ENCODE measurements at places on chromosomes 7 and 10. TPM values are rescaled to one million over a fixed set of nuclear protein-coding genes. Genes with fewer than 3 reads are reported as not detected.

GRCh38 chr7:112497481-112497880 lies 16.7 kb downstream of the LSMEM1 start:
- DNase-seq, result no peak

The CYP26C1 gene
- total RNA-seq, result not detected

The ZMYND11 gene
- total RNA-seq, result 6.0 TPM

DNA sequence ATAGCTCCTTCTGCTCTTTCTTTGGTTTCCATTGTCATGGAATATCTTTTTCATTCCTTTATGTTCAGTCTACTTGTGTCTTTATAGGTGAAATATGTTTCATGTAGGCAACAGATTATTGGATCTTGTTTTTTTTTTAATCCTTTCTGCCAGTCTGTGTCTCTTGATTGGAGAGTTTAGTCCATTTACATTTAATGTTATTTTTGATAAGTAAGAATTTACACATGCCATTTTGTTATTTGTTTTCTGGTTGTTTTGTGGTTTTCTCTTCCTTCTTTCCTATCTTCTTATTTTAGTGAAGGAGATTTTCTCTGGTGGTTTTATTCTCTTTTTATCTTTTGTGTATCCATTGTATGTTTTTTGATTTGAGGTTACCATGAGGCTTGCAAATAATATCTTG lies 52.5 kb upstream of the TAS2R16 start:
- DNase-seq, result no peak

GRCh38 chr10:131288648-131289047 lies 22.9 kb downstream of the TCERG1L start:
- no peak for DNase-seq

DNA sequence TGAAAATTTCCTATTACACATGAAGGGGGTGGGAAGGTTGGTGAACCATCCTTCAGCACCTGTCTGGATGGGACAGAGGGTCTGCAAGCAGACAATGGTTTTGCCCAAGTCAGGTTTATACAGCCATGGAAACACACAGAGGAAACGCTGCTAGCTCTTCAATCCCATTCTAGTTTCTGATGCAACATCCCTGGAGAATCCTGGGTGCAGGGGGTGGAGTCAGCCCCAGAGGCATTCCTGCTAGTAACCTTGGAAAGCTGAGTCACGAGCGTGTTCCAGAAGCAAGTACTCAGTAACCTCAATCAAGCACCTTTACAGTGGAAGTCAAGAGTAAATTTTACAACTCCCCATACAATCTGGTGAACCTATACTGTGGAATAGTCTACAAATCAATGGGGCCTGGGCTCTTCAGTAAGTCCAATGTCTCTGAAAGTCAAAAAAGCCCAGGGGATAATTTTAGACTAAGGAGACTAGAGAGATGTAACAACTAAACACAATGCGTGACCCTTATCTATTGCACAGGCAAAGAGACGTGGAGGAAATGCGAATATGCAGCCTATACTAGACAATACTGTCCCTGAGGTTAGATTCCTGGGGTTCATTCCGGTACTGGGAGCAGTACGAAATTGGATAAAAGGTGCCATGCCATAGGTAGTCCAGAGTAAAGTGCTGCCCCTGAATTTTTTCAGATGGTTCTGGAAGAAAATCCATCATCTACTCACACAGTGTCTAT lies 95.4 kb downstream of the ZRANB1 start:
- no peak for DNase-seq

- no peak for DNase-seq
Observed at GRCh38 chr10:22481687-22482539, 136.6 kb downstream of the SPAG6 start.

The RHBDD2 gene
- 26.3 TPM for total RNA-seq

The MAT1A gene
- not detected for total RNA-seq

The ECHS1 gene
- total RNA-seq, result 58.5 TPM

DNA sequence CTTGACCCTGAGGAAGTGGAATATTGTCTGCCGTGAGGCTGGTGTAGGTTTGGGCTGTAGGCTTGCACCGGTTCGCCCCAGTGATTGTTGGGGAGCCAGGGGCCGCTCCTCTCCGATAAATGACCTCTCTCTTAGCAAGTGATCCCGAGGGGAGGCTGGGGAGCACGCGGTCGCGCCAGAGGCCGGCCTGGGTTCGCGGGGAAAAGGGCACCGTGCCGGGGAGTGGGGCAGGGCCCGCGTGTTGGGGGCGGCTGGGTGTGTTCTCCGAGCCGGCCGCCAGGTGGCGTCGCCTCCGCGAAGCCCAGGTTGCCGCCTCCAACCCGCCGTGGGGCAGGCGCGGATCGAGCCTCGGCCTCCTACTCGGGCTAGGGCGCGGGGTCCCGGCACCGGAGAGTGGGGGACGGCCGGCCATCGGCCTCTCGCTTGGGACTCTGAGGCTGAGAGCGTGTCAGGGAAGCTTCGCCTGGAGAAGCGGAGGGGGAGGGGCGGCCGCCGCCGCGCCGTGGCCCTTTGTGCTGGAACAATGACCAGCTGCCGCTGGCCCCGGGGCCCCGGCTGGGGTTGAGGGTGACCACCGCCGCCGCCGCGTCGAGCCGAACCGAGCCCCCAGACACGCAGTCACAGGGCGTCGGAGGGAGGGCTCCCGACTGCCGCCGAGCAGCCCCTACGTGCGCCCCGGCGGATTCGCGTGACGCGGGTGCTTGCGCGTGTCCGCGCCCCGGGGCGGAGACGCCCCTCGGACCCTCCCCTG lies 442 bp upstream of the LZTS2 start:
- peak; percentile 84 for DNase-seq

The BCL7B gene
- 60.1 TPM for total RNA-seq

DNA sequence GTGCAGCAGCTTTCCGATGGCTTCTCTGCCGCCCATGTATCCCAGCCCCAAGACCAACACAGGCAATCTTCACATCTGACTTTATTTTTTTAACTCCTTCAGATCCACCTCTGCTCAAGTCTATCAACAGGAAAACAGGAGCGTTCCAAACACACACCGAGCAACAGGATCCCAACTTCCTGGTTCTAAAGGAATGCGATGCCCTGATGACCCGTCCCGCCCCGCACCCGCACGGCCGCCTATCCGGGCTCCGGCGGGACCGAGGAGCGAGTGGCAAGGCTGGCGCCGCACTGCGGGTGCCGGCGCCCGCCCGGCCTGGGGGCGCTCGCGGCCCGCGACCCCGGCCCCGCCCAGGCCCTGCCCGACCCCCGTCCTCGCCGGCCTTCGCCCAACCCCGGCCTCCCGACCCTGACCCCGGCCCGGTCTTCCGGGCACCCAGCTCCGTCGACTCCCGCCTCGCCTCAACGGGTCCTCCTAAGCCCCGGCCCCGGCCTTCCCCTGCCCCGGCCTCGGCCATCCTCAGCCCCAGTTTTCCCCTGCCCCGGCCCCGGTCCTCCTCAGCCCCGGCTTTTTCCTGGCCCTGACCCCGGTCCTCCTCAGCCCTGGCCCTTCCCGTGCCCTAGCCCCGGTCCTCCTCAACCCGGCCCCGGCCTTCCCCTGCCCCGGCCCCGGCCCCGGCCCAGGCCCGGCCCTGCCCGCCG lies 730 bp downstream of the LARP4B start:
- peak; percentile 59 for DNase-seq

DNA sequence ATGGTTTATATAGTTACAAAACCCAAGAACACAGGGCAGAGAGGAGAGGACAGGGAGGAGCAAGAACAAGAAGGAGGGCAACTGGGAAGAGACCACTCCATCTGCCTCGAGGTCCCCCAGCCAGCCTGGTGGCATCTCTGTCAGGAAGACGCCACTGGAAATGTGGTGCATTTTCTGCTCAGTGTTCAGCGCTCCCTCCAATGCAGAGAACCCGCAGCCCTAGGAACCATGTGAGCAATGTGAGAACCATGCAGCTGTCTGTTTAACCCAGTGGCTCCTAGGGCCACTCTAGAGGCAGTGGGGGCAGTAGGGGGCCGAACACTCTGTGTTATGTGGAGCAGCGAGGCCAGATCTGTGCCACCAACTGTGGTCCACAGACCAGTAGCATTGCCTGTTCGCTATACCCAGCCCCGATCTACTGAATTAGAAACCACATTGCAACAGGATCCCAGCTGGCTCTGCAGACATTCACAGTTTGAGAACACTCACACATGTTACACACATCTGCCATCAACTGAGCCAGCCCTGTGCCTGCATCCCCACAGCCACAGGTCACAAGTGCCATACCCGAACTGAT lies 110.2 kb downstream of the CPXM2 start:
- no peak for DNase-seq

The PI4K2A gene
- 13.6 TPM for total RNA-seq

The AP5Z1 gene
- total RNA-seq, result 39.0 TPM

DNA sequence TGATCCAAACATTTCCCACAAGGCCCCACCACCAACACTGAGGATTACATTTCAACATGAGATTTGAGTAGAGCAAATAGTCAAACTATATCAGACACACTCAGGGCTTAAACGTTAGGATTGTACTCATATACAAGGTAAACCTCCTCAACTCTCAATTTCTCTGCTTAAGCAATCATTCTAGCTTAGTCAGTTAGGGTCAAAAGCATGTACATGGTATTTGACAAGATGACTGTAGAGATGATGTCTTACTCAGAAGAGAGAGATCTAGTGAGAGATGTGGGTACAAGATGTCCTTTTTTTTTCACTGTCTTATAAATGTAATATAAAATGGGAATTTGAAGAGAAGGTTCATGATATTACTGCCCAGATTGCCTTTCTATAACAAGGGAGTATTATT lies 270.1 kb downstream of the PRKG1 start:
- DNase-seq, result no peak

- no peak for DNase-seq
Observed at GRCh38 chr10:120612756-120613155, 155.7 kb downstream of the PLPP4 start.

- DNase-seq, result no peak
Observed at GRCh38 chr7:26278770-26279169, 12.9 kb upstream of the SNX10 start.

GRCh38 chr10:97011397-97011796 lies 174.4 kb downstream of the SLIT1 start:
- no peak for DNase-seq

The TMEM26 gene
- total RNA-seq, result not detected

GRCh38 chr7:155529346-155529745 lies 17.0 kb downstream of the CNPY1 start:
- peak; percentile 26 for DNase-seq

- DNase-seq, result no peak
Observed at GRCh38 chr10:133131734-133132472, 28.1 kb upstream of the KNDC1 start.

DNA sequence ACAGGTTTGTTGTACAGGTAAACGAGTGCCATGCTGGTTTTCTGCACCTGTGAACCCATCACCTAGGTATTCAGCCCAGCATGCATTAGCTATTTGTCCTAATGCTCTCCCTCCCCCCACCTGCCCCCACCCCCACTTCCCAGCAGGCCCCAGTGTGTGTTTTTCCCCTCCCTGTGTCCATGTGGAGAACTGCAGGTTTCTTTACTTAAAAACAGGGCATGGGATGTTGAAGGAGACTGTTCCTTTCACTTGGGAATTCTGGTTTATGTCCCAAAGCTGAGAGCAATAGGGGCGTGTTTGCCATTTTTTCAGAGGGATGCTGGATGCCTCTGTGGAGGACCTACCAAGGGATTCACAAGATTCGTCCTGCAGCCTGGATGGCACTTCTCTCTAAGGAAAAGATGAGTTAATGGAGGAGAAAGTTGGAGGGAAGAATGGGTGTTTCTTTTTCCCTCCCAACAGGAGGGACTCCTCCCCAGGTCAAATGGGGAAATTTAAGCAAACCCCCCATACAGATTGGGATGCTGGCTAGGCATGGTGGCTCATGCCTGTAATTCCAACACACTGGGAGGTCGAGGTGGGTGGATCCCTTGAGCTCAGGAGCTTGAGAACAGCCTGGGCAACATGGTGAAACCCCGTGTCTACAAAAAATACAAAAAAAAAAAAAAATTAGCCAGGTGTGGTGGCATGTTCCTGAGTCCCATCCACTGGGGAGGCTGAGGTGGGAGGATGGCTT lies 136.0 kb downstream of the GALNT17 start:
- DNase-seq, result no peak

- no peak for DNase-seq
Observed at GRCh38 chr10:72062382-72062781, 26.0 kb downstream of the SPOCK2 start.
